Hypothalamus (tissue), 51 donors: ENCODE measurements at places on chromosomes 3 and 15.

GRCh38 chr15:98202256-98202655 lies 241.8 kb downstream of the ARRDC4 start:
- no peak for DNase-seq

GRCh38 chr15:53569751-53570480 lies 189.5 kb downstream of the WDR72 start:
- DNase-seq: no peak

DNA sequence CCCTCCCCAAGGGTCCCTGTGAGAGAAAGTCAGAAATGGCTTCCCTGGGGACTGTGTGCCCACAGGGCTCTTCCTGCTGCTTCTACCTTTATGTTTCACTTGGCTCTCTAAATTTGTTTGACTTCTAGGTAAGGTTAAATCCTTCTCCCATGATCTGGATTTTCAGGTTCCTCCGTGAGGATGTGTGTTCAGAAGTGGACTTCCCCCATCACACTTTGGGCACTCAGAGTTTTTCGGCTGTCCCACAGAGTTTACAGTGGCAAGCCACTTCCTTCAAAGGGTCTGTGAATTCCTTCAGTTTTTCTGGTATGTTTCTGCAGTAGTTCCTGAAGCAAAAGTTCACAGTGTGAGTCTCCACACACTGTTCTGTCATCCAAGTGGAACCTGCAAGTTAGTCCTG lies 30.9 kb upstream of the RARB start:
- no peak for DNase-seq

- no peak for DNase-seq
Observed at GRCh38 chr3:168048414-168049330, 47.1 kb downstream of the GOLIM4 start.

GRCh38 chr3:58755150-58755549 lies 88.6 kb upstream of the FAM3D start:
- no peak for DNase-seq
